ENCODE measurements at places on chromosomes 4 and X.

DNA sequence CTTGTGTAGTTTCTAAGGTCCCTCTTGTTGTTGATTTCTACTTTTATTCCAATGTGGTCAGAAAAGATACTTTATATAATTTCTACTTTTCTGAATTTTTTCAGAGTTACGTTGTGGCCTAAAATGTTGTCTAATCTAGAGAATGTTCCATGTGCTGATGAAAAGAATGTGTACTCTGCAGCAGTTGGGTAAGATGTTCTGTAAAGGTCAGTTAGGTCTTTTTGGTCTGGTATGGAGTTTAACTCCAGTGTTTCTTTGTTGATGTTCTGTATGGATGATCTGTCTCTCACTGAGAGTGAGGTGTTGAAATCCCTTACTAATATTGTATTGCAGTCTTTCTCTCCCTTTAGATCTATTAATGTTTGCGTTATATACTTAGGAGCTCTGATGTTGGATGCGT is 37.0 kb upstream of the GPRIN3 start:
- DNase-seq, result no peak

GRCh38 chrX:97070346-97070745 is 186.6 kb downstream of the RPA4 start:
- DNase-seq, result no peak

DNA sequence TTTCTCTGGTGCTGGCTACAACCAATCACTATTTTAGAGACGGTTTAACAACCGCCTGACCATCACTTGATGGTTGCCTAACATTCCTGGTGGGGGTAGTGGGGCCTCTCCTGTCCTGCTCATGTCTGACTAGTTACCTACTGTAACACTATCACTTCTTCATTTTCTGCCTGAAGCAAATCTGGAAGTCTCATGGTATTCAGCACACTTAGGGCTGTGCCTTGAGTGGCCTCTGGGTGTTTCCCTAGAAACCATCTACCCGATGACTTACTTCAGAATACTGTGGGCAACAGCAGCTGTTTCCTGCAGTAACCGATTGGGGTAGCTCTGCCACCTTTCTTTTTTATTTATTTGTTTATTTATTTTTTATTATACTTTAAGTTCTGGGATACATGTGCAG is 880.1 kb upstream of the INTU start:
- DNase-seq, result no peak

DNA sequence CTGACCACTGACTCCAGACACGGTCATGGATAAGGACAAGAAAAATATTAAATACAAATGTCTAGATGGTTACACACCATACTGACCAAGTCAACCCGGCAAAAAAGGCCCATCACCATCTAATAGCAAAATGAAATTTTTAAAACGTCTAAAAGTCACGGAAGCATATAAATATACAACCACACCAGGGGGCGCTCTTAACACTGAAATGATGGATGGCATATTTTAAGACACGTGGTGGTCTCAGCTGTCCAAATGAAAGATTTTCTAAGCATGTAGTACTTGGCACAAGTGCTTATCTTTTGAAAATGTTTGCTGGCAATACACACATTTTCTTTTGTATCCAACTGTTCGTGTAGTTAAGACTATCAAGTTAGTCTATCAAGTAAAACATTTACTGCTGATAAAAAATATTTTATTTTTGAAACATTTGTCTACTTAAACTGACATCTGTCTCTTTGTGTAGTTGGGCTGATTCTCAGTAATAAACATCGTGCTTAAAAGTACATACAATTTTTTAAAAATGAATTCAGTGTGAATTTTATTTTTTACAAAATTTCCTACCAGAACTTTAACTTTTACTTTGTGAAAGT is 64.6 kb downstream of the COX7B2 start:
- no peak for DNase-seq

Measured in activated T-helper 2 cell treated with anti-CD3 and anti-CD28 coated beads, Interferon-gamma antibody, Interleukin-2, Interleukin-4, amounts not matched to agents 10 μg/mL and 5 μg/mL and 100 μg/mL, durations not matched to agents 14 hours and 24 hours and 36 hours (primary cell).